ENCODE measurements at places on chromosomes 16 and 17. TPM values are rescaled to one million over a fixed set of nuclear protein-coding genes. Genes with fewer than 3 reads are reported as not detected.

The PIK3R5 gene
- total RNA-seq: 0.56 TPM

The C16orf92 gene
- total RNA-seq: not detected

The CFAP20 gene
- total RNA-seq: 56.8 TPM

The DPEP1 gene
- not detected for total RNA-seq

The NEURL4 gene
- total RNA-seq: 22.5 TPM

The CNGB1 gene
- total RNA-seq: 0.65 TPM
